ENCODE measurements at places on chromosomes 3 and 15.
A peak's percentile ranks its signal among the peaks of the same experiment; 100 is the strongest.

- no peaks in the 10 kb centered on the region for H3K36me3 ChIP-seq
- no peak overlapping the region for H3K27ac ChIP-seq
- peaks cover 3% of the 10 kb centered on the region for H3K4me1 ChIP-seq
- DNase-seq, result no peak
- no peaks in the 10 kb centered on the region for H3K27me3 ChIP-seq
Observed at GRCh38 chr3:196332168-196332567, 6.0 kb downstream of the TM4SF19 start.

GRCh38 chr3:94246171-94246570, 183.3 kb downstream of the NSUN3 start:
- H3K27ac ChIP-seq, result no peak overlapping the region
- no peaks in the 10 kb centered on the region for H3K36me3 ChIP-seq
- no peaks in the 10 kb centered on the region for H3K27me3 ChIP-seq

GRCh38 chr15:89078851-89079810, 9.1 kb upstream of the ABHD2 start:
- no peaks in the 10 kb centered on the region for H3K36me3 ChIP-seq
- H3K4me1 ChIP-seq, result no peaks in the 10 kb centered on the region
- H3K27ac ChIP-seq, result no peak overlapping the region
- H3K27me3 ChIP-seq, result no peaks in the 10 kb centered on the region

DNA sequence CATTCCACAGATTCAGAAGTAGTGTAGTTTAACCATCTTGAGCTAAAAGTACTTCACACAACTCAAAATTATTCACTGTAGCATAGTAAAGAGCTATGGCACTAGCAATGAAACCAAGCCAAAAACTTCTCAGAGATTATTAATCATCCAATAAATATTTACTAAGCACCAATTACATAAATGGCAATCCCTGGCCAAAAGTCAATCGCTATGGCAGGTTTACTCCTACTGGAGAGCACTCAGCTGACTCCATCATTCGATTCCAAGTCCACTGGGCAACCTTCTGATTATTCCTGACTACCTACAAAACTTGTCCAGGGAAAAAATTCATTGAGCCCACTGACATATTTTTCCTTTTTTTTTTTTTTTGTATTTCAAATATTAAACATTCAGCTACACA, 23.9 kb downstream of the ATP13A3 start:
- no peaks in the 10 kb centered on the region for H3K4me1 ChIP-seq
- no peak for DNase-seq
- no peaks in the 10 kb centered on the region for H3K27me3 ChIP-seq
- H3K4me3 ChIP-seq, result no peak overlapping the region
- H3K36me3 ChIP-seq, result peaks cover 38% of the 10 kb centered on the region

GRCh38 chr15:31177951-31178350, 76.4 kb upstream of the TRPM1 start:
- H3K4me1 ChIP-seq, result peaks cover 2% of the 10 kb centered on the region
- no peak overlapping the region for H3K4me3 ChIP-seq
- no peaks in the 10 kb centered on the region for H3K36me3 ChIP-seq
- no peak for DNase-seq
- no peak overlapping the region for H3K27ac ChIP-seq

DNA sequence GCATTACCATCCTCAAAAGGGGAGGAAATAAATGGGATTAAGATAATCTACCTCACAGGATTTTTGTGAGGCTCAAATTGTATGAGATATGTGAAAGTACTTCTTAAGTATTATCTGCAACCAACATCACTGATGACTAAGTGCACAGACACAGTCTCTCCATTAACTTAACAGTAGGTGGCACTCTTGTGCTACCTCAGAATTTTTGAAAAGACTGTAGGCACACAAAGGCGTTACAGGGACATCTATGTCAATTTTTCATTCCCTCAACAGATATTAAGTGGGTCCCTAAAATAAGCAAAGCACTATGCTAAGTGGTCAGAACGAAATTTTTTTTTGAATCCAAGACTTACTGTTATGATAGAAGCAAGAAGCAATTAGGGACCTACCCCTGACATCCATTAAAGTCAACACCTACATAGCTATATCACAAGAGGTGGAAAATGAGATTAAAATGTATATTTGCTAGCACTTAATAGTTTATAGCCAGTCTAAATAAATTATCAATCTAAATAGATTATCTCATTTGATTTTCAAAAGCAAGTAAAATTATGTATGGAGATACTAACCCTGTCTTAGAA, 52.9 kb downstream of the RYK start:
- no peak for DNase-seq
- H3K4me1 ChIP-seq, result no peaks in the 10 kb centered on the region
- no peak overlapping the region for H3K4me3 ChIP-seq
- peaks cover 10% of the 10 kb centered on the region for H3K36me3 ChIP-seq

DNA sequence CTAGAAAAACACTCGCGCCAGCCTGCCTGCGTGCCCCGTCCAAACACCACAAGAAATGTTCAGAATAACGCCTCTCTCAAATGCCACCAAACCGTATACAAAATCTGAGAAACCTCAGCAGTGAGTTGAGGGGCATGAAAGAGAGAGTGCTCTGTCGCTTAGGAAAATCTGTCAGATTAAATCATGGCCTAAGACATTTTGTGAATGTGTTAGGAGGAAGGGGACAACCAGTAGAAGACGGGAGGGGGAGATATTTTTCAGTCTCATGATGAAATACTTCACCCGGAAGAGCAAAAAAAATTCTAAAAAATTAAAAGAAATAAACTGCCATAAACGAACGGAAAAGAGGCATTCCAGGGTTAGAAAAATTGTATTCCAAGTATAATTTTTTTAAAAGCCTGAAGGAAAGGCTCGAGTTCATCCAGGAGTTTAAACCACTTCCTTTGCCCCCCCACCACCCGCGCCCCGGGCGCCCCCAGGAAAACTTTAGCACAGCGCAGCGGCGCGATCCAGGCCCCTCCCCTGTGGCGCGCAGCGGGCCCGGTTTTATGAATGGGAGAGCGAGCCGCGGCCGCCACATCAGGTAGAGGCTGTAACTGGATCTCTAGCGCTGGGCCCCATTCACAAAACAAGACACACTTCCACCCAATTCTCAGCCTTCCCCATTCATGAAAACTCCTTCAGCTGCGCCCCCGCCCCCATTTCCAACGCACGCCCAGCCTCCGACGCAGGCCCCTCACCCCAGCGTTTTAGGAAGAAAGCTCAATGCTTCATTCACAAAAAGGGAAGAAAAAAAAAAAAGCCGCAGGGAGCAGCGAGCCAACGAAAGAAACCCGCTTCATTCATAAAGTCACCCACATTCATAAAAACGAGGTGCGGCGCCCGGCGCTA, 1.4 kb downstream of the ETV5 start:
- H3K27ac ChIP-seq, result peak overlapping the region; percentile 90
- DNase-seq, result peak; percentile 86
- H3K4me1 ChIP-seq, result peaks cover 24% of the 10 kb centered on the region
- H3K27me3 ChIP-seq, result no peaks in the 10 kb centered on the region
- peaks cover 28% of the 10 kb centered on the region for H3K36me3 ChIP-seq

DNA sequence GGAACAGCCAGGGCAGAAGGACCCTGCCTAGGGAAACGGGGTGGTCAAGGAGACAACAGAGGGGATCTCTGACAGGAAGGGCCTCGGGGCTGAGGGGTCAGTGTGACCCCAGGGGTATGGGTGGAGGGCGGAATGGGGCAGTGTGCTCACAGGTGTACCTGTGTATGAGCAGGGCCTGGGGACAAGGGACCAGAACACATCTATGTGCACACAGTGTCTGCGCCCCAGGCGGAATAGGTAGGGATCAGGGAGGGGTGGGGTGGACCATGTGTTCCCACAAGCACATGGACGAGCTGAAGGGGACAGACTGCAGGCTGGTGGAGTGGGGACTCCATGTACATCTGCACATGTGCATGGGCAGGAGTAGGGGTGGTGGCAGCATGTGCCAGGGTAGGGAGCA, 5.0 kb upstream of the TLR9 start:
- H3K4me3 ChIP-seq, result no peak overlapping the region
- no peak for DNase-seq
- no peaks in the 10 kb centered on the region for H3K4me1 ChIP-seq
- no peak overlapping the region for H3K27ac ChIP-seq
- peaks cover 14% of the 10 kb centered on the region for H3K36me3 ChIP-seq

Data from neuronal stem cell (in vitro differentiated cells).